Fibroblast of gingiva (primary cell): ENCODE measurements at places on chromosomes 2 and 18.
A peak's percentile ranks its signal among the peaks of the same experiment; 100 is the strongest.

- DNase-seq: no peak
These were observed 22.7 kb upstream of the DSC3 start for GRCh38 chr18:31065036-31065773.

DNA sequence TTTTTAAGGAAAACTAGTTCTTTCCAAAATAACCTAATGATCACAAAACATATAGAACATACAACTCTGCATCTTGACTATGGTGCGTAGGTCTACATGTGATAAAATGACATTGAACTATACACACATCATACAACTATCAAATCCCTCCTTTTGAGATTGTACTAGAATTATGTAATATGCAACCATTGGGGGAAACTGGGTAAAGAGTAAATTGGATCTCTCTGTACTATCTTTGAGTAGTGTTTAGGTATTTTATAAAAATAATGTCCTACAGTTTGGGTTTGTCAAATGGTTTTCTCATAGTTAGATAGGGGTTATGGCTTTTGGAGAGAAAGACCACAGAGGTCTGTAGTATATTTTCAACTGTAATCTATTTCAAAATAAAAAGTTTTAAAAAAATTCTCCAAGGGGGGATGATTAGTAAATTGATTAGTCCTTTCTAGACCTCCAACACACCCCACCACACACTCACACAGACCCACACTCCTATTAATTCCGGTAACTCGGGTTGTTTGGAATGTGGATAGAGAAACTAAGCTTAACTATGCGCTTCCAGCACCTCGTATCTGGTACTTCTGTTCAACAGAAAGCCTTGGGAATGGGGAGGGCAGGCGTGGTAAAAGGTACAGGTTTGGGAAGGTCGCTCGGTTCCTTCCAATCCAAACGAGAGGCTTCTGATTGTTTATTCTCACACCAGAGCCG is 695 bp upstream of the BIRC6 start:
- DNase-seq: no peak

DNA sequence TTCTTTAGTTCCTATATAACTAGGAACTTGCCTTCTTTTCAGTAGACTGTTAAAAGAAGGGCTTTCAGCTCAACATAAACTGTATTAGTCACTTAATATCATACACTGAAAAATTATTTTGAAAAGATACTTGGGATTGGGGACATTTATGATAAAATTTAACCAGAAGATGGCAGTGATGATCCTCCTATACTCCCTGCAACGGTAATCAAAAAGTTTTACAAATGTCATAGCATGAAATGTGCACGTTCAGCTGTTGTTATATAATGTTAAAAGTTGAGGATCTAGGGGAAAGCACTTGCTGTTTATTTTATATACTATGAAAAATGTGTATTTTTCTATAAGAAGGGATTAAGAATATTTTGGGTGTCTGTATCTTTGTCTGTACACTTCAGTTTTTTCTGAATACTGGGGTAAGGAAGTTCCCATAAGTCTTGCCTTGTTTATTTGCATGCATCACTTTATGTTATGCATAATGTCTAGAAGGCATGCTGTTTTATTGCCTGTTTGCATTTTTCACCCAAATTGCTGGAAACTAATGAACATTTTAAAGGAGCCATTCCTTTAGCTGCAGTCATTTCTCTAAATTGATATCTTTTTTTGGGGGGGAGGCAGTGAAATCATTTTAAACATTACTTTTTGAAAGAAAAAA is 19.0 kb downstream of the DYNC1I2 start:
- DNase-seq: peak; percentile 6

DNA sequence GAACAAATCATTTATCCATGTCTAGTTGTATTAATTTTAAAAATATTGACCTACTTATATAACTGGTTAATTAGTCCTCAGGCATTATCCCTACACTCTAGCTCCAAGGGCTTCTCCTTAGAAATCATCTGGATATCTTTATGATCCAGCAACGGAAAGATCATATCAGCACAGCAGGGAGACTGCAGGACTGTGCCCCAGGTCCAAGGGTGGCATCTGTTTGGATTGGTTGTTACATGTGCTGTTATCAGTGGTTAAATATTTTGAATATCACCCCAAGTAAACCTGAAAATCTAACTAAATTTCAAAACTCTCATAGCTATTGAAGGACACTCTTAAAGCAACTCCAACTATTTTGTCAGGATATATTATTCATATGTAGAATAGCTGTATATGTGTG is 556.2 kb upstream of the ZEB2 start:
- DNase-seq: no peak

DNA sequence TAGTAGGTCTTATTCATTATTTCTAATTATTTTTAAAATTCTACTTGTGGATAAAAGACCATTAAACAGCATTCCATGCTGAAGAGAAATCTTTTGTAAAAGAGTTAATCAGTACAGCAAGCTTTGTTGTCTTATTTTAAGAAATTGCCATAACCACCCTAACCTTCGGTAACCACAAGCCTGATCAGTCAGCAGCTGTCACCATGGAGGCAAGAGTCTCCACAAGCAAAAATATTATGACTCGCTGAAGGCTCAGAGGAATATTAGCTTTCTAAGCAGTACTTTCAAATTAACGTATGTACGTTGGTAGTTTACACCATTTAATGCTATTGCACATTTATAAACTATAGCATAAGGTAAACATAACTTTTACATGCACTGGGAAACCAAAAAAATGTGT is 650.5 kb upstream of the LINC00305 start:
- DNase-seq: no peak

DNA sequence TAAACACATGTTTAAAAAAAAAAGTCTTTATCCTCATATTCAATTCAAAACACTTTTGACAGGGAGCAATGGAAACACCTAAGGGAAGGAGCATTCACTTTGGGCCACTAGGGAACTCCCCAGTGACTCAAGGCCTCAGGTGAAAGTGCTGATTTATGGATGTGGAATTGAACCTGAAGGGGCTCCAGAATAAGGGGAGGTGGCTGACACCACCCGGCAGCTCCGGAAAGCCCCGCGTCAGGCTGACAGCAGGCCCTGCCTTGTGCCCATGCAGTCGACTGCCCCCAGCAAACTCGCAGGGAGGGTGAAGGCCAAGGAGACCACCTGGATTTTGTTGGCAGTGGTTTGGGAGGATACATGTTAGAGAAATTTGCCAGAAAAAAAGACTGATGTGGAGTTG is 275.3 kb upstream of the NCKAP5 start:
- no peak for DNase-seq

- DNase-seq: peak; percentile 16
These were observed 209.2 kb downstream of the ZNF407 start for GRCh38 chr18:74806700-74807416.

- no peak for DNase-seq
These were observed 172.9 kb downstream of the WDR7 start for GRCh38 chr18:56823986-56824565.

DNA sequence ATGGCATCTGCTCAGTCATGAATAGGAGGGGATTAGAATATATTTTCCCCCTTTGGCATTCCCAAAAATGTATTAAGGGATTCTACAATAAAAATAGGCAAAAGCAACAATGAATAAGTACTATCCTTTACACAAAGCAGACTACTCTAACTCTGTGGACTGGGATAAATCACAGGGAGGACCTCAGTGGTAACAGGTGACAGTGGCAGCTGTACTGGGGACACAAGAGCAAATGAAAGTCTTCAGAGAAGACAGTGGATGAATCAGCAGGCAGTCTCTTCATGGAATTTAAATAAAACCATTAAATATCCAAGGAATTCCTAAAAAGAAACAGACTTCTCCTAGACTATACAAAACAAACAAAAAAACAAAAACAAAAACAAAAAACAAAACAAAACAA is 4.8 kb downstream of the CDH7 start:
- no peak for DNase-seq

GRCh38 chr2:61425605-61426155 is 45.2 kb downstream of the USP34 start:
- no peak for DNase-seq

- no peak for DNase-seq
These were observed 5.1 kb downstream of the FECH start for GRCh38 chr18:57581301-57581934.

GRCh38 chr2:108587621-108588020 is 53.4 kb downstream of the LIMS1 start:
- DNase-seq: peak; percentile 43

DNA sequence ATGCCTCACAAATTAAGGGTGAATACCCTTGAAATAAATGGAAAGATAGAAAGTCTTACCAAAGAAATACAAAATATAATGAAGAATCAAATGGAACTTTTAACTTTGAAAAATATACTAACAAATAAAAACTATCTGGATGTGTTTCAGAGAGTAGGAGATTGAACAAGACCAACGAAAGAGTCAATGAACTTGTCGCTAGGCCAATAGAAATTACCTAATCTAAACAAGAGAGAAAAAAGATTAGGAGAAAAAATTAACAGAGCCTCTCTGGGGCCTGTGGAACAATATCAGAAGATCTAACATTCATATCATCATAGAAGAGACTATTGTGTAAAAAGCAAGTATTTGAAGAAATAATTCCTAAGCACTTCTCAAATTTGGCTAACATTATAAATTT is 11.1 kb downstream of the FRZB start:
- DNase-seq: no peak
